ENCODE measurements at places on chromosomes 5 and 9.
A peak's percentile ranks its signal among the peaks of the same experiment; 100 is the strongest.

DNA sequence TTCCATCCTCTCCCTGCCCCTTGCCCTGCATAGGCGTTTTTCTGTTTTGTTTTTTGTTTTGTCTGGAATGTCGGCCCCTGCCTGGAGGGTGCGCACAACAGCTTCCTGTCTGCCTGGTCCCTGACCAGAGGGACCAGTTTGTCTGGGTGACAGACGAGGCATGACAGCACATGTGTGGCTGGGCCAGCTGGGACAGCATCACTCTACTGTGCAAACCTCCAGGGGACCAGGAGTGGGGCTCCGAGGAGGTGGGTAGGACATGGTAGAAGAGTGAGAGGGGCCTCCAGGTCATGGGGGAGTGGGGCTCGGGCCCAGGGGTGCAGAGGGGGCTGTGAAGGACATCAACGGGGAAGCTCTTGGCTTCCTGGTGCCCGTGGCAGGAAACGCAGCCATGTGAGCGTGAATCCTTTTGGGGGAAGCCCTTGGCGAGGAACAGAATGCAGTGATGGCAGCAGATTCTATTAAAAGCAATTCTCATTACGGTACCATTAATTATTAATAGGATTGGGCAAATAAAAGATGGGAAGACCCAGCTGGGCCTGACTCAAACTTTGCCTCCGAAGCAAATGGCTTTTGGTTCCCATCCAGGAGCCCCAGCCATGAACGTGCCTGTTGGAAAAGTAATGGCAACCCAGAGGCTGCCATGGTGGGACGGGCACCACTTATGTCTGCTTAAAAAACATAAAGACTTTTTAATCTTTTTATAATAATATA, 184.4 kb upstream of the IER5L start:
- no peak for DNase-seq

DNA sequence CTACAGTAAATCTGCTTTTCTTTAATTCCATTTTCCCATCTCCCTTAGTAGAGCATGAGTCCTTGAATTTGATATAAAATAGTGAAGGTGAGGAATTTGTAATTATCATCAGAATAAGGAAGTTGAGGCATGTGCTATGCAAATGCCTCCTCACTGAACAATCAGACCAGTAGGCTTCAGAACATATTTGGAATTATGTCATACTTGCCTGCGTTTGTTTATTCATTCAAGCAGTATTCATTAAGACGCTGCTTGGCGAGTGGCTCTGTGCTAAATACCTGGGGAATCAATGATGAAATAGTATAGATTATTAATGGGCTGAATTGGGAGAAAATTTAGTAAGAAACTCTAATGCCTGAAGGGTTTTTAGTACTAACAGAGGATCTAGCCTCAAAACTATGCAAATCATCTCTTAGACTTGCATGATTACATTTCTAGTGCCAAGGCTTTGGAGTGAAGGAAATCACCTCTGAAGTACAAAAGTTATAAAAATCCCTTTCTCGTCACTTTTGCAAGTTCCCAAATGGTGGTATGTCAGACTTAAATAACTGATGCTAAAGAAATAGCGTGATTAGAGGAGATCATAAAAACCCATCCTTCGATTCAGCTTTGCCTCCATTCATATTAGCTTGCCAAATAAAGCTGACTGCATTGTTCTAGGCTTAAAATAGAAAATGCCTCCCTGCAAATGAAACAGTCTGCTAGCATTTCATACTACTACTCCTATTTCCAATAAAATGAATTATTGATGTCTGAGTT, 141.7 kb downstream of the PCSK5 start:
- no peak for DNase-seq

GRCh38 chr5:129177451-129177850, 82.9 kb downstream of the ISOC1 start:
- DNase-seq, result no peak

- DNase-seq, result no peak
Measured at GRCh38 chr5:175692996-175693710, 35.3 kb downstream of the HRH2 start.

DNA sequence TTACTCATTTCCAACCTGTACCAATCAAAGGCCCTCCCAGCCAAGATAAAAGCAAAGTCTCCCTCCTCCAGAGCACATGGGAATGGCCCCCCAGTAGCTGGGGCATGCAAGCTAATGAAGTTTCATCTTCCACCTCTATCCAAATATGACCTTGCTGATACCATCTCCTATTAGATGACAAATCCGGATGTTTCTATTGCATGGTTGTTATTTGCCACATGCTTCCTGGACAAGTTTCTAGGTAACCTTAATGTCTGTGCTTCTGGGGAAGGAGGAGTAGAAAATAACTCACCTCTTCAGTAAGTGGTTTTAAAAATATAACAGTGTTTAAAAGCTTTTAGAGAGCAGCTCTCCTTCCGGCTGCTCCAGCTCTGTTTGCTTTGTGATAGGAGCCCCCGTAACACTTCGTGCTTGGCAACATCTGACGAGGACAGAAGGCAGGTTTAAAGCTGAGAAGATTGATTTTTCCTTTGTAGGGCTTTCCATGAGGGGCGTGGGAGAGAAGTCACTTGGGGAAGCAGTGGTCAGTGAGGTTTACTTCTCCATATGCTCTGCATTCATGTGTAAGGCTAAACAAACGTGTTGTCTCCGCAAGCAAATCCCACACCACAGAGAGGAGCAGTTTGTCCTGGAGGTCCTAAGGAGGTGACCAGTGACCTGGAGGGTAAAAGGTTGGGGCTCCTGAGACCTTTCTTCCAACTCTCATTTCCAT, 40.3 kb upstream of the GLRX start:
- no peak for DNase-seq

GRCh38 chr5:35608881-35609779, 8.5 kb upstream of the SPEF2 start:
- DNase-seq, result no peak

GRCh38 chr5:136811086-136811485, 445.7 kb upstream of the TRPC7 start:
- no peak for DNase-seq

GRCh38 chr5:141518618-141519015, 29.7 kb downstream of the PCDHGC5 start:
- no peak for DNase-seq

DNA sequence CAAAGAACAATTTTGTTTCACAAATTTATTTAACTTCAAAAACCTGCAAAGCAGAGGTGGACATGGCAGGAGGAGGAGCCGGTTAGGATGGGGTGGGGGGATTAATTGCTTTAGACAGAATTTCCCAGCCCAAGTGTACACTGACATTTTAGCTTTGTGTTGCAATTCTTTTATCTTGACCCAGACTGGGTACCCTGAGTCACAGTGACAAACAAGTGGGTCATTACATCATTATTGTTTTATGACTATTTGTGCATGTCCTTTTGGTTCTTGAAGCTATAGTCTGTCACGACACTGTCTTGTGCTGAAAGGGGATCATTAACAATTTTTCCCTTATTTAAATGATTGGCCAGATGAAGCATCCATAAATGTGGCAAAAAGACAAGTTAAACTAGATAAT, 84.5 kb upstream of the VCAN start:
- no peak for DNase-seq

- no peak for DNase-seq
Measured at GRCh38 chr5:107560377-107560776, 110.4 kb downstream of the EFNA5 start.

DNA sequence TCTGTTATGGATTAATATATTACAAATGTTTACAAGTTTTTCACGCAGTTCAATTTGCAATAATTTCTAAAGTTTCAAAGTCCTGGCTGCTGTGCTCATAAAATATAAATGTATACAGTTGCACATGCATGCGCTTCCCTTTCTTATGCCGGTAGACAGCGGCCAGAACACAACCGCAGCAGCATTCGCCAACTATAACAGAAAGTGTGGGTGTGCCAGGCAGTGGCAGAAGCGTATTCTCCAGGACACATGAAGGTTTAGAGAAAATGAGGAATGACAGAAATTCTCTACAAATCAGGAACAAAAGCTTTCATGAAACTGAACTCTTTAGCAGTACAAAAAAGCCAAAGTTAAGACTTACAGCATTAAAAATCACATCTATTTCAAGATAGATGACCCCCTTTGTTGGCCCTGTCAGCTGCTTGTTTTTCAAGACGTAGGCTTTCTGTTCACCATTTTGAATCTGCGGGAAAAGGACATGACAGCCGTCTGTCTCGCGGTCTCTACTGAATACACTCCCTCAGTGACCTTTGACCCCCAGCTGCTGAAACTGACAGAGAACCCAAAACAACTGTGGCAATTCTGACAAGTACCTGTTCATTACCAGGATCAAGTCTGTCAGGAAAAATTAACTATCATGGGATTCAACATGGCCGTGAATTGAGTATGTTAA, 252.2 kb downstream of the SLF1 start:
- DNase-seq, result peak; percentile 94

- DNase-seq, result no peak
Measured at GRCh38 chr9:95110921-95111525, 206.5 kb downstream of the FANCC start.

- DNase-seq, result no peak
Measured at GRCh38 chr9:72808446-72808768, 144.4 kb downstream of the ALDH1A1 start.

DNA sequence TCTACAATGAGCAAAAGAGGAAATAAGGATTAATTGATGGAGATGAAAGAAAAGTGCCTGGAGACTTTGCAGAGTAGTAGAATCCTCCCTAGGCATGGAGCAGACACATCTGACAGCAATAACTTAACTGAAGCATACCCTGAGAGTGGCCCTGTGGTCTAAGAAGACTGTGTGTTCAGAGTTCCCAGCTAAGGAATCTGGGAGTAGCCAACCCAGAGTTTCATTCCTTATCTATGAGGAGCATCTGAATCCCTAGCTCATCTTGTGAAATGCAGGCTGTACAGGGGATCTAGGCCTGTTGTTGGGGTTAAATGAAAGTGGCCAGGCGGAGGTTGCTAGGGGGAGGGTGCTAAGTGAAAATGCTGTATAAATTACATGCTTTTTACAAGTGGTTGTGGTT, 233.1 kb upstream of the FBXL7 start:
- no peak for DNase-seq

- DNase-seq, result no peak
Measured at GRCh38 chr5:39665328-39665727, 240.5 kb upstream of the DAB2 start.

GRCh38 chr9:124502711-124503702, 4.2 kb downstream of the NR5A1 start:
- DNase-seq, result no peak

DNA sequence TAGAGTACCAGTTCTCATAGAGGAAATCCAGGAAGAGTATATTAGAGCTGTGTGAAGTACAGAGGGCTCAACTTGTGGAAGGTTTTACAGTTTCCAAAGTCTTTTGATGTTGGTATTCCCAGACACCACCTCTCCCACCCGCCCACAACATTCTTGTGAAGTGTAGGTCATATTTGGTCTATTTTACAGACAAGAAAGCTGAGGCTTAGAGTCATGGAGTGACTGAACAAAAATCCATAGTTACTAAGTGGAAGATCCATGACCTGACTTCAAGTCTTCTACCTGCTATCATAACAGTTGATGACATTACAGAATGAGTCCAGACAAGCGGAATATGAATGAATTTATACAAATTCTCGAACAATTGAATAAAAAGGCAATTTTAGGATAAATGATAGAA, 187.1 kb upstream of the RPS23 start:
- no peak for DNase-seq

GRCh38 chr5:10290438-10290837, 17.3 kb downstream of the CMBL start:
- DNase-seq, result no peak

DNA sequence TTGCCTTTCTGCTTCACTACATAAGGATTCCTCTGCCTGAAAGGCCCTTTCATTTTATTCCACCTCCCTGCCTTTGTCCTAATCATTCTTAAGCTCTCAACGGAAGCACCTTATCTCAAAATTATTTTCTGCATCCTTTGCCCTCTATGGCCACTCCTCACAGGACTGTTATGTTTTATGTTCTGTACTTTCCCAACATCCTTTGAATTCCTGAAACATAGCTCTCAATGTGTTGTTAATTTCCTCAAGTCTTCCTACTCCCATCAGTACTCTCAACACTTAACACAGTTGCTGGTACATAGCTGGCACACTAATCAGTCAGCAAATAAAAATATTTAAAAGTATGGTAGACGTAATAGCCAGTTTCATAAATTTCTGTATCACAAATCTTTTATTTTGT, 193.0 kb downstream of the RFX3 start:
- no peak for DNase-seq

- no peak for DNase-seq
Measured at GRCh38 chr5:61675015-61675692, 343.1 kb downstream of the ZSWIM6 start.

- DNase-seq, result no peak
Measured at GRCh38 chr5:27087747-27088146, 49.4 kb upstream of the CDH9 start.

GRCh38 chr9:22105005-22105722, 96.1 kb upstream of the CDKN2B start:
- no peak for DNase-seq

GRCh38 chr5:124871303-124871702, 124.9 kb upstream of the ZNF608 start:
- DNase-seq, result no peak

DNA sequence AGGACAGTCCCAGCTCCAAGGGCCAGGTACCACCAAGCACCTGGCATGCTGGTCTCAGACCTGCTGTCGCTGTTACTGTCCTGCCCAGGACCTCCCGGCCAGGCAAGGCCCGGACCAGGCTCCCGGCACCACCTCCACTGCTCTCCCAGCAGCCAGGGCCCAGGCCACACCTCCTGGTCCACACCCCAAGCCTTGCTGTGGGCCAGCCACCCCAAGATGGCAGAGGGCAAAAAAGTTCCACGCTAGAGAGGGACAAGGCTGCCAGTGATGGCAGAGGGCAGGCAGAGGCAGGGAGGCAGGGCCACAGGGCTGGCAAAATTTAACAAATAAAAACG, 1.1 kb downstream of the DNLZ start:
- no peak for DNase-seq

DNA sequence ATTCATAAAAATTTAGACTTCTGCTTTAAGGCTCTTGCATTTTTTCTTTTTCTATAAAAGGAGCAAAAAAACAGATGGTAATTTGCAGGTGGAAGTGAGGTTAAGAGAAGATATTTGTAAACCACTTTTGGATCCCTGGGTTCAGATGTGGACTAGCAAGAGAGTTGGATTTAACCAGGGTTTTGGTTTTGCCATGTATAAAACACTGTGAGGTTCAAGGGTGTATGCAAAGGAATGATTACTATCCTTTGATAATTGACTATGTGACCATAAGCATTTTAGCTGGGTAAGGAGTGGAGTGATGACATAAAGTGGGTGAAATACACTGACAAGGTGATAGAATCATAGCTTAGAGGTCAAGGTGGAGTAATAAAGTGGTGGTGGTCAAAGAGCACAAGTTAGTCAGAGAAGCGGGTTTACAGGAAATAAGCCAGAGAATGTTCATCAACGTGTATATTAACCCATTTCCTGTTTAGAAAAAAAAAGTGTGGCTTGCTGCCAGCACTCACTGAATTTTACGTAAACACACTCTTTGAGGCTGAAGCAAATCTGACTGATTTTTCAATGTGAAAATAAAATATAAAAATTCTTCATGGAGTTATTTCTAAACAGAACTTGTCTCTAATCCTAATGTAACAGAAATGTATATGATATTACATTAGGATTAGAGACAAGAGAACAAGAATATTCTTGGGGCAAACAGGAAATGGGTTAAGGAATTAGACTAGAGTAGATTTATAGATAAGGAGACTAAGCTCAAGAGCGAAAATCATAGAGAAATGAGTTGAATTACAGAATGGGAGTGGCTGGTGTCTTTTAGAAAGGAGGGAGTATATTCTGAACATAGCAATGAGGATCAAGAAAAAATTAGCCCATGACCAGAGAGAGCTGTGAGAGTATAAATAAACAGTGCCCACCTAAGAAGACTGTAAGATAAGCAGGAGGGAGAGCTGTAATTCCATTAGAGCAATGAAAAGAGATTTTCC, 74.5 kb downstream of the CDKN2A start:
- peak; percentile 14 for DNase-seq

- no peak for DNase-seq
Measured at GRCh38 chr5:102731693-102732092, 23.4 kb upstream of the PAM start.
